A549 treated with GW870086 at 1 μM for 4 hours (cell line): ENCODE measurements at places on chromosomes 7 and 10. TPM values are rescaled to one million over a fixed set of nuclear protein-coding genes. Genes with fewer than 3 reads are reported as not detected.

The DNAJC12 gene
- total RNA-seq, result 59.2 to 73.8 TPM (median 66.7 TPM) in 5 replicates

The FGFBP3 gene
- total RNA-seq, result 2.3 to 2.7 TPM (median 2.6 TPM) in 5 replicates

The ZNF804B gene
- not detected in 5 replicates for total RNA-seq

The PHF14 gene
- 19.2 to 25.5 TPM (median 22.6 TPM) in 5 replicates for total RNA-seq

The TMEM139 gene
- 0.69 to 1.9 TPM (median 1.2 TPM) in 5 replicates for total RNA-seq

The AKAP9 gene
- total RNA-seq, result 10.0 to 16.9 TPM (median 14.5 TPM) in 5 replicates

The TMEM270 gene
- total RNA-seq, result 0.32 TPM in 1 of 5 replicates, not detected in the others

The TMEM236 gene
- 0.02 to 0.05 TPM (median 0.05 TPM) in 4 of 5 replicates, not detected in the other for total RNA-seq

The SLC26A5 gene
- total RNA-seq, result not detected in 5 replicates

The TMEM196 gene
- total RNA-seq, result not detected in 5 replicates

The UNCX gene
- total RNA-seq, result not detected in 5 replicates

The GRM3 gene
- total RNA-seq, result not detected in 5 replicates

The SSC4D gene
- total RNA-seq, result 0.89 to 1.6 TPM (median 1.0 TPM) in 5 replicates

The GNAT3 gene
- not detected in 5 replicates for total RNA-seq

The CAV2 gene
- 150 to 178 TPM (median 177 TPM) in 5 replicates for total RNA-seq

The HILPDA gene
- total RNA-seq, result 27.3 to 37.4 TPM (median 29.3 TPM) in 5 replicates

The CCDC3 gene
- 0.86 to 1.3 TPM (median 0.91 TPM) in 5 replicates for total RNA-seq

The LRRD1 gene
- total RNA-seq, result not detected in 5 replicates

The POLD2 gene
- 145 to 166 TPM (median 162 TPM) in 5 replicates for total RNA-seq
